ENCODE measurements at places on chromosomes 6 and 20. TPM values are rescaled to one million over a fixed set of nuclear protein-coding genes. Genes with fewer than 3 reads are reported as not detected.
A peak's percentile ranks its signal among the peaks of the same experiment; 100 is the strongest.

DNA sequence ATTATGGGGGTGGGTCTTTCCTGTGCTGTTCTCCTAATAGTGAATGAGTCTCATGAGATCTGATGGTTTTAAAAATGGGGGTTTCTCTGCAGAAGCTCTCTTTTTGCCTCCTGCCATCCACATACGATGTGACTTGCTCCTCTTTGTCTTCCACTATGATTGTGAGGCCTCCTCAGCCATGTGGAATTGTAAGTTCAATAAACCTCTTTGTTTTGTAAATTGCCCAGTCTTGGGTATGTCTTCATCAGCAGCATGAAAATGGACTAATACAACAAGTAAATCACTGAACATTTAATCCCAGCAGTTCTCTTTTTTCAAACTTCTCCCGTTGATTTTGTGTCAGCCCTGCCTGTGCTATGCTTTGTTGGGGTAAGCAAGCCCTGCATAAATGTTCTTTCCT is 95.2 kb downstream of the FAM217A start:
- no peak for DNase-seq

DNA sequence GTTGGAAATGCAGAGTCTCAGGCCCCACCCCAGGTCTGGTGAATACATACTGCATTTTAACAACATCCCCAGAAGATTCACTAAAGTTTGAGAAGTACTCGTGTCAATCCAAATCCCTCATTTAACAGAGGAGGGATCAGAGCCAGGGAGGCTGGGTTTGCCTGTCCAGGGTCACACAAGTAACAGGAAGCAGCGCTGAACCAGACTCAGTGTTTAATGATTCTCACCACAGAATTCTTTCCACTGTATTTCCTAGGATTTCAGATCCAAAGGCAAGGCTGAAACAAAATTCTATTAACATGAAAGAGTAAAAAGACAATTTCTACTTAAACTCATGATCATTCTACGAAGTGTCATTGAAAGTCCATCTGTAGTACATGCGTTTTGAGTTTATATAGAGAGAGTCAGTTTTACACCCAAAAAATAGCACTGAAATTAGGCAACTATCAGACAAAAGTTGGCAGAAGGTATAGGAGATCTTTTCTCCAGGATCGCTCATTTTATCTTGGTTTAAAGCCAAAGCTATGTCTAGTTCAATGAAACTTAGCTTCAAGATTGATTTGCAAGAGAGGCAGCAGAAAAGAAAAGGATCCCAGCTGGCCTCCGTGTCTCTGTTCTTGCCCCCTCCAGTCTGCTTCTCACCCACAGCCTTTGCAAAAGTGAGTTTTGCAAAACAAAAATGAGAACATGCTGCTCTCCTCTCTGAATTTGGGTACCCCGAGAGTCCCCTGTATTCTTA is 6.0 kb upstream of the AGPAT4 start:
- DNase-seq, result no peak

DNA sequence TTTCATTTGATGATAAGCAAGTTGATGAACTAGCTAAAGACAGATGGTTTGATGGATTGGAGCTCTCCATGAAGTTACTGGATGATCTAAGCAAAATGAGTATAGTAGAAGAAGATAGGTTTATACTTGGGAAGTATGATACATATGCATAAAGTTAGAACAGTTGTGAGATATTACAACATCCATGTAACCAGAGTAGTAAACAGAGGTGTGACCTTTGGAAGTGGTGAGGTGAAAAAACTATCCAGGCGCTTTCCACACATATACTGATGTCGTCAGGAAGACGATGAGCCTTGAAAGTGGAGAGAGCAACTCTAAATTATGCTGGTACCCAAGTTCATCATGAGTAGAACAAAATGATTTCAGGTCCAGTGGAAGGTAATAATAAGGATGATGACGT is 271.0 kb downstream of the PTPRK start:
- DNase-seq, result no peak

GRCh38 chr6:1821513-1822183 is 211.9 kb downstream of the FOXC1 start:
- DNase-seq, result no peak

GRCh38 chr6:13776602-13777001 is 37.8 kb downstream of the MCUR1 start:
- DNase-seq, result no peak

DNA sequence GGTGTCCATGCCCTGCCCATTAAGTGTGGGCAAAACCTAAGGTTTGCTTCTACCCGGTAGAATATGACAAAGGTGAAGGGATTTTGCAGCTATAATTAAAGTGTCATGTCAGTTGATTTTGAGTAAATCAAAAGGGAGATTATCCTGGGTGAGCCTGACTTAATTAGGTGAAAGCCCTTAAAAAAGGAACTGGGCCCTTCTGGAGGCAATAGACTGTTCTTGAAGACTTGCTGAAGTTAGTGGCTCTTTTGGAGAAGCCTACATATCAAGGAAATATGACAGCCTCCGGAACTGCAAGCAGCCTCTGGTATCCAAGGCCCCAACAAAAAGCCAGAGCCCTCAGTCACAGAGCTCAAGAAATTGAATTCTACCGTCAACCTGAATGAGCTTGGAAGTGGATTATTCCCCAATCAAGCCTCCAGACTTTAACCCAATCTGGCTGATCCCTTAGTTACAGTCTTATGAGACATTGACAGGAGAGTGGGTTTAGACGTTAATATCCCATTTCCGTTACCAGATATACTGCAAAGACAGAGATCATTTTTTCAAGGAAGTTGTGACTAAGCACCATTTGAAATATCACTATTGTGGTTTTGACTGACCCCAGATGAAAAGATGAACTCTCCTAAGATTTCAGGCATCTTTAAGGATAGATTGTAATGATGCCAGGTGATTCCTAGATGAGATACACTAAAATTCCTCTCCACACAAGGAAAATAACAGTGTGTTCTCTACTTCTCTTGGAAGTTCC is 303.4 kb downstream of the PLCB1 start:
- DNase-seq, result no peak

- no peak for DNase-seq
These were observed 119.2 kb downstream of the PDE7B start for GRCh38 chr6:135970750-135971149.

- DNase-seq, result no peak
These were observed 112.0 kb upstream of the SGK1 start for GRCh38 chr6:134429861-134430380.

GRCh38 chr6:104357928-104358327 is 501.8 kb downstream of the HACE1 start:
- DNase-seq, result no peak

DNA sequence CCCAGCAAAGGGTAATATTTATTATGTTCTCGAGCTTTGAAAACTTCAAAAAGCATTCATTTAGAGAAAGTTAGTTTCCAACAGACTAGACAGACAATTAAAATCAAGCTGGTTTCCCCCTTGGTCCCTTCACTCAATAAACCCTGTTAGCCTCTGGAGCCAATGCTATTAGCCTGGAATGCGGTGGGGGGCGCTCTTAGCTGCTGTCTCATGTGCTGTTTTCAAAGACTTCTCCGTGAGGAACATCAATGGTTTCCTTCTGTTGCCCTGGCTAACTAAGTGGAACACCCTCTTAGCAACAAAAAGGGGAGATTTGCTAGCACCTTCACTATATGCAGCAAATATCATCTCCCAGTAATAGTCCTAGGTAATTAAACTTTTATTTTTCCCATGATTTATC is 86.4 kb downstream of the LY86 start:
- no peak for DNase-seq

- DNase-seq, result no peak
These were observed 23.8 kb downstream of the CYB5R4 start for GRCh38 chr6:83883240-83883639.

GRCh38 chr6:6951355-6951754 is 156.4 kb upstream of the RREB1 start:
- no peak for DNase-seq

DNA sequence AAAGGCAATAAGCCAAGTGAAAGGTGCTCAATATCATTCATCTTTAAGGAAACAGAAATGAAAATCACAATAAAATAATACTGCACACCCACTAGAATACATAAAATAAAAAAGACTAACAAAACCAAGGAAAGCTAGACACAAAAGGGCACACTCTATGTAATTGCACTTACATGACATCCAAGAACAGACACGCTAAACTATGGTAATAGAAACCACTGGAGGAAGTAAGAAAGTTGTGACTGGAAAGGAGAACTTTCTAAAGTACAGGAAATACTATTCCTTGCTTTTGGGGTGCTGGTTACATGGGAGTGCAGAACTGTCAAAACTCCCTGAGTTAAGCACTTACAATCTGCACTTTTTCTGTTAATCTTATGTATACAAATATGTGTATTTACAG is 253.7 kb upstream of the RUNX2 start:
- no peak for DNase-seq

DNA sequence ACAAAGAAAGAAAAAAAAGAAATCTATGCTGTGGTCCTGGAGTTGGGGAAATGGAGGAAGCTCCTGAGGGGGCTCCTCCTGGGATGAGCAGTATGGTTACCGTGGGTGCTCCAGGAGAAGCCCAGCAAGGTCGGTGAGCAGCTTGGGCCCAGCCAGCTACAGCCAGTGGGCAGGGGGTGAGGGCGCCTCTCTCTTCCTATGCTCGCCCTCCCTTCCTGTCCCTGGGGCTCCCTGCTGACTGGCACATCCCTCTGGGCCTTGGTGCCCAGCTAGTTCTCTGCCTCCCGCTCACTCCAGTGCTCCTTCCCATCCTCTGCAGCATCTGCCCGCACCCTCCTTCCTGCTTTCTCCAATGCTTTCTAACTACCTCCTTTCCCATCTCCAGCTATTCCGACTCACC is 16.6 kb downstream of the CD40 start:
- DNase-seq, result no peak

GRCh38 chr6:154951345-154952200 is 43.5 kb upstream of the TIAM2 start:
- peak; percentile 55 for DNase-seq

GRCh38 chr6:72424476-72424875 is 197.4 kb upstream of the KCNQ5 start:
- DNase-seq, result no peak

Gene TMEM30A
- total RNA-seq, result 39.9 TPM

Gene BTNL2
- total RNA-seq, result not detected

GRCh38 chr6:45192556-45192955 is 135.6 kb upstream of the RUNX2 start:
- no peak for DNase-seq

DNA sequence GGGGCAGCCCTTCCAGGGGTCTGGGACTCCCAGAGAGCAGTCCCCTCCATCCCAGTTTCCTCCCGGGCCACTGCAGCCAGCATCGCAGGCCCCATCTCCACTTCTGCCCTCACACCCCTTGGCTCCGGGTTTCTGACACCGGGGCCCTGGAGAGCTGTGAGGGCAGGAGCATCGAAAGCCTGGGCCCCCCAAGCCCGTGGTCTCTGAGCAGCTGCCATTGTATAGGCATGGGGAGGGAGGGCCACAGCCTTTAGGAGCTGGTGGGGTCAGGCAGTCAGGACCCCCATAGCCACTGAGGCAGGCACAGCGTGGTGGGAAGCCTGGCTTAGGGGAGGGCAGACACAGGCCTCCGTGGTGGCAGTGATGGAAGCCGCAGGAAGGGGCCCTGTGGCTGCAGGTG is 9.7 kb upstream of the GPSM3 start:
- DNase-seq, result no peak

Gene SPATA2
- 11.1 TPM for total RNA-seq

- DNase-seq, result peak; percentile 18
These were observed 155.5 kb downstream of the ANKRD60 start for GRCh38 chr20:58072695-58073671.

DNA sequence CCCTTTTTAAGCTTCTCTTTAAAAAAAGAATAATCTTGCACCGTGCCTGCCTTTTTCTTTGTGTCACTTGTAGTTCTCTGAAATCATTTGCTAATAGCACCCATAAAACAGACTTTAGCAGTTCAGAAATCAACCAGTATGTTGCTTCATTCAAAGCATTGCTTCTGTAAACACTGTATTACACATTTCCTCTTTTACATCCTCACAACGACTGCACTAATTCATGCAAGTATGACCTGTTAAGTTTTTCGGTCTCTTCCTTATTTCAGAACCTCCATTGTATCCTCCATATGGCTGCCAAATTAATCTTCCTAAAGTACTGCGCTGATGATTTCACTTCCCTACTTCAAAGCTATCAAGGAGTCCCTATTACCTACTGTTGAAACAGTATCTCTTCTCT is 142.9 kb upstream of the RNF217 start:
- DNase-seq, result no peak

DNA sequence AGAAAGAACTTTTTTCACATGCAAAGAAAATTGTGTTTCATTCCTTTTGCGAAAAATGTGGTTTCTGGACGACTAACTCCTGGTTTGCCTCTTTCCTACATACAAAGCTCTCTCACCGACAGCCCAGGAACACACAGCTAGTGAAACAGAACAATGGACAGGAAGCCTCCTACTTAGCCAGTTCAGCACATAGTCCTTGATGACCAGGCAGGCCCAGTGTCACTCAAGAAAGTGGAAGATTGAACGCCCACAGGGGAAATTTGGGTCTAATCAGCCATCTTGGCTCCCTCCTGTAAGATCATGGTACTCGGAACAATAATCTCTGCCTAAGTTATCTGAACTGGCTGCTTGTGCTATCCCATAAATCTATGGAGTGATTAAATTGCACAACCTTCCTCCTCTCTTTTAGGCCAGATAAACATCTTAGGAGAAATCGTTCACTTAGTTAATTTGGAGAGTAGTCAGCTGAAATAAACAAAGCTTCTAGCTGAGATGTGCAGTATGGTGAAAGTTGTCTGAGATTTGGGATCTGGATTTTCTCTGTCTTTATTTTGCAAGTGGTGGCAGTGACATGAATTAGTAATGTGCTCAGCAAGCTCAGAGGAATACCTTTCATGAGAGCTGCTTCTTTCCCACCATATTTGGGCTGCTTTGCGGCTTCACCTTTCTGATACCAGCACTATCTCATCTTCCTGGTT is 147.0 kb downstream of the MTFR2 start:
- no peak for DNase-seq

DNA sequence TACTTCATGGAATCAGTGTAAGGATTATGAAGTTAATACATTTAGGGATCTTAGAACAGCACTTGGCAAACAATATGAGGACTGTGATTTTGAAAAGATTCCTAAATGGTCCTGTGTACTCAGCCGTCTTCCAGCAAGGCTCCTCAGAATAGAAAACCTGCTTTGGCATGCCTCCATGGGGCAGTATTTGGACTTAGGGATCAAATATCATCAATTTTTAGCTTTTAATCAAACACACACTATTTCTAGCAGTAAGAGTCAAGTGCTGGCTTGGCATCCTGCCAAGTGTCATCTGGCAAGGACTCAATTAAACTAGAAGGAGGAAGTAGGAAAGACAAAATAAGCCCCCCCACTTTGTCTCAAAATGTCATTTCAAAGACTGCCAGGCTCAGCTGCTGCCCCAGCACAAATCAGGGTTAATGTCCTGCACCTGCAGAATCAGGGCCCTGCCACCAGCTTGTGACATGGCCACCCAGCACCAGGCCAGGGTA is 40.8 kb downstream of the IYD start:
- DNase-seq, result no peak

GRCh38 chr6:2183752-2184151 is 61.7 kb downstream of the GMDS start:
- no peak for DNase-seq

- no peak for DNase-seq
These were observed 11.6 kb downstream of the TNFAIP3 start for GRCh38 chr6:137878486-137879285.
